ENCODE measurements at places on chromosomes 1 and 21.

DNA sequence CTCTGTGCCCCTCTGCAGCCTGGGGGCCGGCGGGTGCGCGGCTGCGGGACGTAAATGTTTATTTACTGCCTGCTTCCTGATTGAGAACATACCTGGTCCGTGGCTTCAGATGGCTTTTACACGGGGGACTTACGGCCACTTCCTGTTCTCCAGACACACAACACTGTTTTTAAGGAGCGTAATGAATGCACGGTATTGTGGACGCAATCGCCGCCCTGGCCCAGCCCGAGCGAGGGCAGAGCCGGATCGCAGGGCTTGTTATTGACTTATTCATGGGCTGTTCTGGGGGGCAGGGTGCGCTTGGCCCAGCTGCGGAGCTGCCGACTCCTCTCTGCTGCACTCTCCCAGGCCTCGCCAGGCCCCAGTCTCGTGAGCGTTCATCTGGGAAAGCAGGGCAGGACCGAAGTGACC, 52.8 kb upstream of the ACTRT2 start:
- DNase-seq, result no peak

- no peak for DNase-seq
These were observed 31.7 kb upstream of the RALGPS2 start for GRCh38 chr1:178693366-178693765.

GRCh38 chr1:232682248-232682647, 52.3 kb upstream of the SIPA1L2 start:
- no peak for DNase-seq

GRCh38 chr1:161730050-161730564, 8.8 kb downstream of the FCRLB start:
- DNase-seq, result no peak

- no peak for DNase-seq
These were observed 10.2 kb downstream of the PRXL2B start for GRCh38 chr1:2596530-2597333.

DNA sequence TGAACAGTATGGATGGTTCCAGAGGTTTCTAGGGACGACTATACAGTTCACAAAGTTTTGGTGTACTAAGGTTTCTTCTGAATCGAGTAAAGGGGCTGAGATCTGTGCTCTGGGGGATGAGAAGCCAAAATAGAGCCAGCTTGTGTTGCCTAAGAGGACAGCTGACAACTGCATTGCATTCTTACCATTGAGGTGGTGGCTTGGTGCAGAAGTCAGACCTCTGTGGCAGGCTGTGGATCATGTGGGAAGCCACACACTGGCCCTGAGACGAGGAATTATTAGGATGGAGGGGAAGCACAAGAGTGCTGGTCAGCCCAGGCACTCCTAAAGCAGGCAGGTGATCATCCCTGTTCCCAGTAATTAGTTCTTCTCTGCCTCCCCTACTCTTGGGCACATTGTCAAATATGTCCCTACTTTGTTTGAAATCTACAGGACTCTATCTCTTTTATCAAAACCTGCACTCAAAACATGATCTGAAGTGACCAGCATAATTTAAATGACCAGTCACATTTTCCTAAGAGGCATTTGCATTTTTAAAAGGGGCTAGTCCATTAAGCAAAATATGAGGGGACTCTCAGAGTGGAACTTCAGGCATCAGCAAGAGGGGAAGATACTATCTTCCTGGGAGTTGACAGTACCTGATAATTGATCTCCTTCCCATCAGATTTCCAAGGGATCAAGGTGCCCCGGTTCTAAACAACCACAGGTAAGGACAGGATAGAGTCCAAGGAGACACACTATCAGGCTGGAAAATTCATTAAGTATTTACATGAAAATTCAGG, at the start of gene FCRLB:
Gene FCRLB, plus strand, starts transcription at position 589 of the 782 bp plus-strand sequence. CDS start 1,129 bp downstream, outside the sequence.
- DNase-seq, result no peak

GRCh38 chr1:42034426-42034825, 115.7 kb upstream of the HIVEP3 start:
- DNase-seq, result no peak

DNA sequence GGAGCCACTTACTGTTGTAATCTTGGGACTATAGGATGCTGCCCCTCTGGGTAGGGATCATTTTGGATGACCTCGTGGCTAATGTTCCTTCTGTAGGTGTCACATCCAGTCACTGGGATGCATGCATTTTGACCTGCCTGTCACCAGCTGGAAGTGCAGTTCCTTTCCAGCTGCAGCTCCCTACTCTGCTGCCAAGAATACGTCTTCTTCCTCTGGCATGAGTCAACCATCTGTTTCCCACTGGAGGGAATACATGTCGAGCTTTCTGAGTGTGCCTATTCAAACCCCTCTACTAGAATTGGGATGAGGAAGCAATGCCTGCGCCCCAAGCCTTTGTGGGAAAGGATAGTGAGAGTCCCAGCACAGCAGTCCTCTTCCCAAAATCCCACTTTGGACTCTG, 415.5 kb upstream of the ADAMTS5 start:
- DNase-seq, result no peak

DNA sequence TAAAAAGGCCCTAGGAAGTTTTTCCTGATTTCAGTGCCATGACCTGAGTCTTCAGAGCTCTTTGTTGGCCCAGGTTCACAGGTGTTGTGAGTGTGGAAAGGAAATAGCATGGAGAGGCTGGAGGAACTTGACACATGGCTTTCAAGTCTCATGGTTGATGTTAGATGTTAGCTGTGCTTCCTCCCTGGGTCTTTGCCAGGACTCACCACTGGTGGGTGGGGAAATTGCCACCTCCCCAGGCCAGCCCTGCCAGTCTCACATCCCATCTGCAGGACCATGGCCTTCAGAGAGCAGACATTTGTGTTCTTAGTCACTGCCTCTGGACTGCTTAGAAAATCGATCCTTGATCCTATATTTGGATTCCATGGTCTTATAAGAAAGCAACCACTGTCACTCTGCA, 383.2 kb downstream of the DISC1 start:
- no peak for DNase-seq

DNA sequence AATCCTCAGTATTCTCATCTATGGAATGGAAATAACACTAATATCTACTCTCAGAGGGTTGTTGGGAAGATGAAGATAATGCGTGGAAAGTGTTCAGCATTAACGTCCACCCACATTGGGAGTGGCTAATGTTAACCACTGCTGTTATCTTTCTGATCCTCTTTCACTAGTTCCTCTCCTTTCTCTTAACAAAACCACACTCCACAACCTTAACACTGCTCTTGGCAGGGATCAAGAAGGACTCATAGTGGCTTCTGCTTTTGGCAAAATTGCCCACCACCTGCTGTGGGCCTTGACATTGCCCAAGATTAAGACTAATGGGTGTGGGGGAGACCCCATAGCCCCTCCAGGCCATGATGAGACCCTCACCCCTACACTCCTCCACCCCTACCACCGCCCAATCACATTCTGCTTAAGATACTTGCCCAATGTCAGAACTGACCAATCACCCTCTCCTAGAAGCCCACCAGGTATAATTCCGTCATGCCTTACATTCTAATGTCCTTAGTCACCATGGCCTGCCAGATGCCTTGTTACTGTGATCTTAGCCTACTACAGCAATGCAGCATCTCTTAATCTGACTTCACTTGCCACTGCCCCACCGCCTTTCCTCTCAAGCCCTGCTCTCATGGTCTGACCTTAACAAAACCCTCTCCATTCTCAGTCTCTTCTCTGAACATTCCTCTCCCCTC, 27.1 kb downstream of the DHCR24 start:
- DNase-seq, result no peak

- no peak for DNase-seq
These were observed 68.9 kb upstream of the PGBD5 start for GRCh38 chr1:230495076-230495475.

GRCh38 chr1:233865902-233866301, 38.6 kb upstream of the SLC35F3 start:
- no peak for DNase-seq

DNA sequence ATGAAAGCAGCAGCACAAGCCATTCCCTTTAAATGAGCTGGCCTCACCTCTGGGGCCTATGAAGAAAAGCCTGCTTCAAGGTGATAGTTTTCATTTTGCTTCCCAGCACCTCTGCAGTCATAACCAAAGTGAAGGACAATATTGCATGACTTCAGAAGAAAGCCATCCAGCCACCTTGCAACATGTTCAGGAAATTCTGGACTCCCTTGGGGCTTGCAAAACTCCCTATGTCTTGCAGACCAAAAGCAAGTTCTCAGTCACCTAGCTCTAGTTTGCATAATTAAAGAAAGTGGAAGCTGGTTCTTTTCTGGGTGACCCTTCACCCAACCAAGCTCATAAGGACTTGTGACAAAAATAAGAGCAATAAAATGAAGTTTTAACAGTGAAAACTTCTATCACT, 87.6 kb downstream of the GFI1 start:
- no peak for DNase-seq

DNA sequence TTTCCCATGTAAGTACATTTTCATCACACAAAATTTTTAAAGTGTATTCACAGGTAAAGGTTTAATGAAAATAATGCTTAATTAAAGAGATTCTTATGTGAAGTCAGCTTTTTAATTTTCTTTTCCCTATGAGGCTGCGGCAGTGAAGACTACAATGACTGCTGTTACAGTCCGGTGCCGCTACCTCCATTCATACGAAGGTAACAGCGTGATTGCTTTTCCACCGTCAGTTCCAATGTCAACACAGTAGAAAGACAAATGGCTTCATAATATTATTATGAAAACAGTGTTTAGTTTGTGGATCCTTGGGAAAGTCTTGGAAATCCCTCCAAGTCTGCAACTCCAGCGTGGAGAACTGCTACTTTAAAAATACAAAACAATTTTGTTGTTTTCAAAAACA, 254.9 kb upstream of the NRIP1 start:
- no peak for DNase-seq

GRCh38 chr1:205350691-205351141, 6.0 kb downstream of the KLHDC8A start:
- DNase-seq, result no peak

- no peak for DNase-seq
These were observed 3.0 kb upstream of the MCL1 start for GRCh38 chr1:150582371-150582770.

- no peak for DNase-seq
These were observed 187.3 kb downstream of the SLC44A5 start for GRCh38 chr1:75423616-75424015.

DNA sequence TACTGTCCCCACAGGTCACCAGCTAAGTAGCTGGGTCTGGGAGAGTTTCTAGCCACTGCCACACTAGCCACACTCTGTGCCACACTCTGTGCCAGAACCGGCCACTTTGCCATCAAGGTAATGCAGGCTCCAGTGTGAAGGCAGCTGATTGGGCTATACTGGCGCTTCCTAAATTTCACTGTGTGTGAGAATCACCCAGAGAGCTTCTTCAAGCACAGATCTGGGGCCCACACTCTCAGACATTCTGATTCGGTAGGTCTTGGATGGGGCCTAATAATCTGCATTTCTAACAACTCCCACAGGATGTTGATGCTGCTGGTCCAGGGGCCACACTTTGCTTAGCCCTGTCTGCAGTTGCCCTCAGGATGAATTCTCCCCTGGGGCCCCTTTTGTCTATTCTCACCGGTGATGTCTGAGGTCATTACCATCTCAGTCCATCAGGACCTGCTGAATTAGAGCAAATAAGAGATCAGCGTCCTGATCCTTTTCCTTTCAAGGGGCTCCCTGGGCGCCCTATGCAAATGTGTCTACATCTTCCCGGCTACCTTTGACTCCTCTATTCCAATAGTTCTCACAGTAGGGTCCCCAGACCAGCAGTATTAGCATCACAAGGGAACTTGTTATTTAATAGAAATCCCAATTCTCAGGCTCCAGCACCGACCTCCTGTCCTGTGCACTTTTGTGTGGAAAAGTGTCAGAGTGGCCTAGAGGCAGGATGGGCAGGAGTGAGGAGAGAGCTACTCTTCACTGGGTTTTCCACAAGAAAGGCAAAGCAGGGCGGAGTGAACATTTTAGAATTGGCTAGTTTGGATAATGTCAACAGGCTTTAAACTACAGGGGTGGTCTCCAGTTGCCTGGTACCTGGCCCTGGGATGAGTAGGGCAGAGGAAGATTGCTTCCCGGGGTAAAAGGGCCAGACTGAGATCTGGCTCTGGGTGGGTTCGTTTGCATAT, 24.7 kb upstream of the LRRN2 start:
- no peak for DNase-seq

GRCh38 chr1:234584926-234585325, 25.1 kb downstream of the IRF2BP2 start:
- no peak for DNase-seq

- no peak for DNase-seq
These were observed 7.5 kb downstream of the TMEM9 start for GRCh38 chr1:201146626-201147390.

DNA sequence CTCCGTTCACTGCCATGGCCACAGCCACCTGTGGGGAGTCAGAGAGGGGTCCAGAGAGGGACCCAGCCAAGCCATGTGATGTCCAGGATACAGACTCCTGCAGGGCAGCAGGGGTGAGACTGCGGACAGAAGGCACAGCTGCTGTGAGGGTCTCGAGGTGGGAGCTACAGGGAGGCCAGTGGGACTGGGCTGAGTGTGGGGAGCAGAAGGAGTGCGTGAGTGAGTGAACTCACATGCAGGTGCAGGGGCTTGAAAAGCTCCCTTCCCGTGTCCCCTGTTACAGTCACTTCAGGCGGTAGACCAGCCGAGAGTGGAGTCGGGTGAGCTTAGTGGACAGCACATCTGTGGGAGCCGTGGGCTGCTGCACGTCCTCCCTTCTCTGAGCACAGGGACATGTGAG, 42.4 kb downstream of the S100B start:
- DNase-seq, result no peak

GRCh38 chr1:67256291-67257172, 51.1 kb upstream of the IL12RB2 start:
- DNase-seq, result no peak

- DNase-seq, result no peak
These were observed 133.9 kb downstream of the PLXNA2 start for GRCh38 chr1:208110296-208110695.

DNA sequence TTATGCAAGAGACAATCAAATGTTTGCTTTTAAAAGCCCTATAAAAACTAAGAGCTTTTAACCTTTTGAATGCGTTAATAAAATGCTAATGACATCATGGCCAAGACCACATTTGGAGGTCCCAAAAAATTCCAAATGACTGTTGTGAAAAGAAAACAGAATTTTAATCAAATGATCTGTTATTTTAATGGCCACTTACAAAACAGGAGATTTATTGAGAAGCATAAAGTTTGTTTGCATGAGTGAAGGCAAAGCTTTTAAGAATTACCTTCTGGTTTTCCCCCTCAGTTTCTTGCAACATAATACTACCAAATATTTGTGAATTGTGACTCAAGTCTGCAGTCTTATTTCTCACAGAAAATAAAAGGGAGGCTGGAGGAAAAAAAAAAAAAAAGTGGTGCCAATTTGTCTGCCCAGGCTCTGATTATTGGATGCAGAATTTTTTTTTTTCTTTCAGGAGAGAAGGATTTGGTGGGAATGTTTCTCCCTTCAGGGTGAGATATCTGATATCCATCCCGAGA, 60.7 kb downstream of the GORAB start:
- DNase-seq, result no peak

GRCh38 chr1:46242918-46243317, 4.6 kb upstream of the RAD54L start:
- DNase-seq, result no peak

- DNase-seq, result no peak
These were observed 148.2 kb downstream of the DISC1 start for GRCh38 chr1:231774719-231775335.

GRCh38 chr1:66078412-66078811, 285.7 kb downstream of the PDE4B start:
- DNase-seq, result no peak
